Stimulated activated CD4-positive, alpha-beta T cell treated with anti-CD3 and anti-CD28 coated beads, Interleukin-1b, Interleukin-23, amount 100 ng/mL, for 48 hours (primary cell): ENCODE measurements at places on chromosomes 12 and 14.

DNA sequence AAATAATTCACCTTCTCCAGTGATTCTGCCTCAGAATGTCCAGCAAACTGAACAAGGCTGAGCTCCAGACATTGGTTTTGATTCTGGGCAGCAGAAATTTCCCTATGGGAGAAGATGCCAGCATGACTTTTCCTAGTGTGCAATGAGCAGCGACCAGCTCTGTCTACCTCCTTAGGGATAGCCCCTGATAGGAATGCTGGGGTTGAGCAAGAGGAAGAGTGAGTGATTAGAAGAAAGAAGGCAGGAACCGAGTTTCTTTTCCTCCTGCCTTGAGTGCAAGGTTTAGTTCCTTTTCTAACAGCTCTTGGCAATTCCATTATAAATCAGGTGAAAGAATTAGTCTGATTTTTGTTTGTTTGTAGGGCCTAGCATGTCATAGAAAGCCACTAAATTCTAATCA lies 379.0 kb downstream of the DAD1 start:
- DNase-seq = no peak

GRCh38 chr12:76024942-76025600 lies 6.5 kb downstream of the PHLDA1 start:
- no peak for DNase-seq

GRCh38 chr14:30054201-30054600 lies 126.6 kb upstream of the PRKD1 start:
- DNase-seq = no peak

- DNase-seq = no peak
Measured at GRCh38 chr12:69431591-69432222, 38.5 kb upstream of the FRS2 start.

DNA sequence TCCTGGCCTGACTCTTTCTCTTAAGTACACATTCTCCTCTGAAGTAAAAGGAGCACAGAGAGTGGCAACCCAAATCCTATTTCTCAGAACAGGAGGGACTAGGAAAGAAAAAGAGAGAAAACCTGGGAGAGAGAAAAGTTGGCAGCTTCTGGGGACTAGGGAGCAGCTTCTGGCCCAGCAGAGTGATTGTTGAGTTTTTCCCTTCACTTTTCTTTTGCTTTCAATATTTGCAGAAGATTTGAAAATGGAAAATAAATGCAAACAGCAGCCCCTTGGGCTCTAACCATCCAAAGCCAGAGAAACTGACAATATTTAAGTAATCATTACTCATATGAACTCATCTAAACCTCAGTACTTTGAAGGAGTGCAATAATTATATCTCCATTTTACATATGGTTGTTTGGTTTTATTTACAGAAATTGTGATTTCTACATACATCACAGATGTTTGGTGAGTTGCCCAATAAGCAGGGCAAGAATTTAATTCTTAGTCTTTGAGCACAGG lies 28.8 kb upstream of the IGF1 start:
- no peak for DNase-seq

DNA sequence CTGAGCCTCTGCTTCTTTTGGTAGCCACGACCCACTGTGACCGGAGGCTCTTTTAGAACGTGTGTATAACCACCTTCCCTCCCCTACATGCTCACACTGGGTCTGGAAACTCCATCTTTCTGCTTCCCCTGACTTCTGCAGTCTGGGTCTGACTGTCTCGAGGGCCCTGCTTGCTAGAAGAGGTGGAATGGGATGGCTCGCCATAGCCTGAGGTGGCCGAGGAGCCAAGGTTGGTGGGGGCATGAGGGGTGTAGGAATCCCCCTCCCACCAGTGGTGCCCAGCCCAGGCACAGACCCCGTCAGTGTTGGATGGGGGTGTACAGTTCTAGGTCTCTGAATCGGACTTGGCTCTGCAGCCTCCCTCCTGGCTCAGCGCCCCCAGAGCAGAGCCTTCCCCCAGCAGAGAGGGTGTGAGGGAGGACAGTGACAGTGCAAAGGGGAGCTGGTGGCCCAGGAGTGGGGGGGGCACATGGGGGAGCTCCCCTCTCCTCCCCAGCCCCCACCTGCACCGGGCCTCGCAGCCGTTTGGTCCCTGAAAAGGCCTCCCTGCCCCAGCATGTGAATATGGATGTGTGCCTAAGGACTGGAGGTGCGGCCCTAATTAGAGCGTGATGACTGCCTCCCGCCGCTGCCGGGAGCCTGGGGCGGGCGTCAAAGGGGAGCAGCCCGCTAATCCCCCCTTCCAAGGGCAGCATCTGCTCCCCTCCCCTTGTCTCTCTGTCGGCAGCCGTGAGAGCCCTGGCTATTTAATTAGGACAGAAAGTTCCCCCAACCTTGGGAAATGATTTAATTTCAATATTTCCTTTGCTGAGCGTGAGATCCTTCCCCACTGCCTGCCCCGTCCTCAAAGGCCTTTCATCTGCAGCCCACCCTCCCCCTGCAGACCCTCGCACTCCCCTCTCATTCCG lies 196.2 kb upstream of the C14orf180 start:
- DNase-seq = no peak
